Cortex of kidney (tissue), 1 donor: ENCODE measurements at places on chromosomes 4 and X.

DNA sequence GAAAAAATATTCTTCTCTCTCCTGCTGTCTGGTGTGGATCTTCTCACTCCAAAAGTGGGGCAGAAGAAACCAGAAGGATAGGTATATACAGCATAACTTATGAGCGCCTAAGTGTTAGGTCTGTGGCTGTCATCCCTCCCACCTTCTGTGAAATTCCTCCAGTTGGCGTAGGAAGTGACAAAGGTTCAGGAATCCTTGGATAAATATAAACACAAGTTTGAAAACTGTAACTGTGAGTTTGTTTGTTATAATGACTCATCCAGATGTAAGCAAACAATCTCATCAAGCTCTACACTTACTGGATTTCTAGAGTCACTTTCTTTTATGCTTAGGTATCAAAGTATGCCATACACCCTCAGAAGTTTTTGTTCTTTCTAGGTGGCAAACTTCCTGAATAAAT, 405.2 kb downstream of the FAT4 start:
- no peak for DNase-seq

GRCh38 chr4:183249854-183250253, 70.2 kb downstream of the CLDN22 start:
- no peak for DNase-seq

- DNase-seq = no peak
Observed at GRCh38 chr4:988726-989721, 2.2 kb downstream of the IDUA start.

DNA sequence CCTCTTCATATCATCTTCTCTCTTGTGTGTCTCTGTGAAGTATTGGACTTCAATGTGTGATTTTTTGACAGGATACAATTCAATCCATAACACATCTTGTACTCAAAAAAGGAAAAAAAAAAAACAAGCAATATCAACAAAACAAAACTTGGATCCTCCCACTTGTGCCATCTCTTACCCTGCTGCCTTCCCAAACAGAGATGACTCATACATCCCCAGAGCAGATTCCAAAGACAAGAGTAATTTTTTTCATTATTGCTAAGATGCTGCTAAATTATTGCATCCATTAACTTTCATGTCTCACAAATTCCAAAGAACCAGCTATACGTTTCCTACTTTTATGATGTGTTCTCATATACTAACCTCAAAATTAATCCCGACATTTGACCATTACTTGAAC, 479.2 kb downstream of the GBA3 start:
- no peak for DNase-seq

GRCh38 chrX:86023811-86024210, 23.5 kb downstream of the CHM start:
- DNase-seq = no peak

DNA sequence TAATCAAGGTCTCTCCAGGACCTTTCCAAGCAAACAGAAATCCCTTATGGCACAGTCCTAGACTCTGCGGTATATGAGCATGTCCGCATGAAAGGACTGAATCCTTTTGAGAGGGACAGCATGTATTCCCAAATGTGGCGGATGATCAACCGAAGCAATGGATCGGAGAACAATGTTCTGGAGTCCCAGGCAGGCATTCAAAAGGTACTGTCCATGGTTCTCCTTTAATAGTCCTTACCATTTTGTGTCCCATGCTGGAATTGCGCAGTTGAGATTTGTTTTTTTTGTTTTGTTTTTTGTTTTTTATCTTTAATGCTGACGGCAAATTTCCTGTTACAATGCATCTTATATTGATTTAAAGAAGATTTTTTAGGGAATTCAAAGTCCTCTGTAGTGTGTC, 313.3 kb upstream of the ATOH1 start:
- DNase-seq = no peak

DNA sequence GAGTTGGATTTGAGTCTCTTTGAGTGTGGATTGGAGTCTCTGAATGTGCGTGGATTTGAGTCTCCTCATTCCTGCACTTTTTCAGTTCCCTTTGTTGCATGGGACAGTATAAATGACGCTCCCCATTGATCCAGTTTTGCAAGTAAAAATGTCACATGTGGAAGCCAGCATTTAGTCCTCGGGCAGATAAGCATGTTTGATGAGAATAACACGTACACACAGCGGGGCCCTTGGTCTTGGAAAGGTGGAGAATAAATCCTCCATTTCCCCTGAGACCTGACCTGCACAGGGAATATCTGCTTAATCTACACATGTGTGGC, 8.1 kb downstream of the P2RY8 start:
- DNase-seq = no peak

DNA sequence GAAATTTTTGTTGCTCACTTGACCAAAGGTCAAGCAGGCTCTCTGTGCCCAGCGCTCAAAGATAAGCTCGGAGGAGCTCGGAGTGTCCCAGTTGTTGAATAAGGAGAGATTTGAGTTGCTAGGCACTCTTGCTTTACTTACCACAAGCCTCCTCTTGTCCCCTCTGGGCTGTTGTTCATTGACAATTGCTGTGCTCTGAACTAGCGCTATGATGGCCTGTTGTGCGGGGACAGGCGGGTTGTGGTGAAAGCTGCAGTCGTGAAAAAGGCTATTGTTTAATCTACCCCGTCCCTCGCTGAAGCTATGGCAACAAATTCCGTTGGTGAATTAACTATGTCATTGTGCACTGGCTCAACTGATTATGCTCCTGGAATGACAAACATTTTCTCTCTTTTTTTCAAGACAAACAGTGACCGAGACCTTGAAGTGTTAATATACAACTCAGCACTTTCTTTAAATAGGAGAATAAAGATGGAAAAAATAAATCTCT, 21.0 kb upstream of the POLA1 start:
- DNase-seq = no peak

DNA sequence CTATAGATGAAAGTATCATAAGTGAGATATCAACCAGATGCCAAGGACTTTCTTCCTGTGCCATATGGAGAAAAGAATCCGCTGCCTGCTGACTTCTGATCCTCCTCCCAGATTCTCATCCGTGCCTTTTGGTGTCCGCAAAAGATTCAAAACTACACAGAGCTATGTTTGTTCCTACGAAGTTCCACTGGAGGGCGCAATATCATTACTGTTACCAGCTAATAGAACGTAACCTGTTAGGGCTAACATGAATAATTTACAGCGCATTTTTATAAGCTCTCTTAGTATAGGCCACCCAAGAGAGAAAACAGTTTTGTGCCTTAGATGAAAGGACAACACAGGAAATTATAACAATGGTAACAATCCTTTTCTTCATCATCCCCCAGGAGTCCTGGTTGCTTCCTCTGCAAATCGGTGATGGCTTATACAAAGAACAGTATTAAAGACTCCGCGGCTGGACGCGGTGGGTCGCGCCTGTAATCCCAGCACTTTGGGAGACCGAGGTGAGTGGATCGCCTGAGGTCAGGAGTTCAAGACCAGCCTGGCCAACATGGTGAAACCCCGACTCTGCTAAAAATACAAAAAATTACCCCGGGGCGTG, 22.8 kb upstream of the CENPVL3 start:
- no peak for DNase-seq

GRCh38 chrX:40933132-40933705, 152.0 kb upstream of the USP9X start:
- DNase-seq = no peak

DNA sequence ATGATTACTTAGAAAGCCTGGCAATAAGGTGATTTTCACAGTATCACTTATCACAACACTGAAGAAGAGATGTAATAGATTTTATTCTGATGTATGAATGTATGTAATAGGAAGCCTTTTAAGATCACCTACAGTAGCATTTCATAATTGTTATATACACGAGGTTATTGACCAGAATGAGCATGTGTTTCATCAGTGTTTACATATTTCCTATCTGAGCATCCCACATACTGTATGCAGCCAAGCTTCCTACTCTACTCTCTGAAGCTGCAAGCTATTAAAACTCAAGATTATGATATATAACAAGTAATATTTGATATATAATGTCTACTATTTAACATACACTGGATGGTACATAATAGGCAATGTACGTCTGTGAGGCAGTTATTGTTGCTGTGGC, 190.9 kb upstream of the S100G start:
- DNase-seq = no peak

GRCh38 chr4:54958236-54958635, 167.2 kb downstream of the KDR start:
- no peak for DNase-seq

DNA sequence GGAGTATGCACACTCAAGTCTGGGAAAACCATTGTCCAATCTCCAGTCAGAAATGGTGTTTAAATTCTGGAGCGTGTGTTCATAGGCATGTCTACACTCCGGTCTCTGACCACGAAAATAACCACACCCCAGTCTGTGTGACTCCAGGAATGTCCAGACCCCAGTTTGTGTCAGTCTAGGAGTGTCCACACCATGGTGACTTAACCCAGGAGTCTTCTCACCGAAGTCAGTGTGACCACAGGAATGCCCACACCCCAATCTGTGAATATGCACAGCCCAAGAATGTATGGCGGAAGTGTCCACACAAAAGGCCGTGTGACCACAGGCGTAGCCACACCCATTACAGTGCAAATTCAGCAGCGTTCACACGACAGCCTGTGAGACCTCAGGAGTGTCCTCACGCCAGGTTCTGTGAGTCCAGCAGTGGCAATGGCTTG, 11.4 kb downstream of the FTSJ1 start:
- DNase-seq = no peak

DNA sequence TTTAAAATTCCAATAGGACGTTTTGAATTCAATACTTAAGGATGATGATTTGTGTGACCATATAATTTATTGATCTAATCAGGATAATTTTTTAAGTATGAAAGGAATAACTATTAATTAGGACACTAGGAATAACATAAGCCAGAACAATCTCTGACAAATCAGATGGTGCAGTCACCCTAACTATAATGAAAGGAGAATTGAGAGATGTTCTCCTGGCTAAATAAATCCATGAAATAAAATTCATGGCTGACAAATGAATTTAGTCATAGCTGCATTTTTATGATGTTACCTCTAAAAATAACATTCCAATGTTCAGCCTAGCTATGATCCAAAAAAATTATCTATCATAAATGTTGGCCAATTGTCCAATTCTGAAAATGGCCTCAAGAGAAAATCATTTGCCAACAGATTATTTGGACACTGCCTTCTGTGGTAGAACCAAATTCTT, 190.6 kb upstream of the NEIL3 start:
- DNase-seq = no peak

DNA sequence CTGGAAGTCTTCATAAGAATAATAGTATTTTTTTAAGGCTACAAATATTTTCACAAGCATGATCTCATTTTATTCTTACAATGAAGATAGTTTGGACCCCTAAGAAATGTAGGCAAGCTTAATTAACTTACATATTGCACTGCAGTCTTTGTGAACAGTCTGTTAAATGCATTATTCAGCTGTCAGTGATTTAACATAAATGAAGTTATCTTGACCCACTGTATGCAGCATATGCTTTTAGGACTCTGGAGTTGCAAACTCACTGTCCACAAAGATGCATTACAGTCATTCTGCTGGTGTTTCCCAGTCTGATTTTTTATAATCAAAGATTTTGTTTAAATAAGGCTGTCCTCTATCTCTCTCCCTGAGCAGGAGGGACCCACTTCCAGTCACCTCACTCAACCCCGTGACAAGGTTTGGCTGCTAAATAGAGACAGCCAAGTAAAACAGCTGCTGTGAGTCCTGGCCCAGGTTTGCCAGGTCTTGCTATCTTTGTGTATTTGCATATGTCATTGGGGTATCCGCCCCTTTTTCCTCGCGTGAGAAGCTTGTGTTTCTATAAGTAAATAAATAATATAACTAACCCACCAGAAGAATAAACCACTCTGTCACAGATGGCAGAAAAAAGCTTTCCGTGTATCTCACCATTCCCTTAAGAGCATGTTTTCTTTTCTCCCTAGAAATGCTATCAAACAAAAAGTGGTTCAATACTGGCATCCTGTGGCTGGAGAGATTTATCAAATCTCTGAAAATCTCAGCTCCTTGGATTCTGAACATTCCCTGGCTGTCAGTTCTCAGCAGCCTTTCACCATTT, 67.0 kb downstream of the SLC7A11 start:
- DNase-seq = no peak

DNA sequence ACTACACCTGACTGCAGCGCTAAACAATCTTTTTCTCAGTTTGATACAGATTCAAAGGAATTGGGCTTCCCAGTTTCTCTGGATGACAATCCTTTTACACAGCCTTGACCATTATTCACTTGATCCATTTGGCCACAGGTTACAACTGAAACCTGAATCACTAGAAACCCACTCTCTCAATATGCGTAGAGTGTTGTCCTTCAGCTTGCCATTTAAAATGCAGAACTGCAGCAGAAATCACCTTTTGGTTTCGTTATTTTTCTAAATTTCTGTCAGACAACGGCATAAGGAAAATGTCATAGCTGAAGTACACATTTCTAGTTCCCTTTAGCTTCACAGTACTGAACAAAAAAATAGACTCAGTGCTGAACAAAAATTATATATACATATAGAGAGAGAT, 255.8 kb upstream of the TENM3 start:
- no peak for DNase-seq

GRCh38 chrX:9062641-9063040, 28.7 kb upstream of the FAM9B start:
- no peak for DNase-seq

DNA sequence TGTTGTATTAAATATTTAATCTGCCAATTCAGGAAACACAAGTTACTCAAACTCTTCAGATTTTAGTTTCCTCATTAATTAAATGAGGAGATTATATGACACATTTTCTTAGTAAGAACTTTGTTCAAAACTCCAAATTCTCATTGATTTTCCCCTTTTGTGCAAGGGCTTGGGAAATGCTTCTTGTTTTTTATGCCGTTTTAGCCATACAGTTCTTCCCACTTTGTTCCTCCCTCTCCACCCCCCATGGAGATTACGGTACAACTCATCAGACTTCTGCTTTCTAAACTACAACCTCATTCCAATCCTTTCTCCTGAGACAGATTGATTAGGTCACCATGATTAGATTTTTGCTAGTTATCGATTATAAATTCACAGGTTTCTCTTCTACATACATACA, 10.9 kb upstream of the BBS7 start:
- no peak for DNase-seq

- no peak for DNase-seq
Observed at GRCh38 chr4:147640331-147640730, 23.1 kb downstream of the TMEM184C start.

GRCh38 chr4:100811046-100811445, 293.2 kb upstream of the EMCN start:
- DNase-seq = no peak

GRCh38 chrX:69556060-69557011, 52.2 kb downstream of the NALF2 start:
- no peak for DNase-seq
